ENCODE measurements at places on chromosomes 3 and 15.
A peak's percentile ranks its signal among the peaks of the same experiment; 100 is the strongest.

DNA sequence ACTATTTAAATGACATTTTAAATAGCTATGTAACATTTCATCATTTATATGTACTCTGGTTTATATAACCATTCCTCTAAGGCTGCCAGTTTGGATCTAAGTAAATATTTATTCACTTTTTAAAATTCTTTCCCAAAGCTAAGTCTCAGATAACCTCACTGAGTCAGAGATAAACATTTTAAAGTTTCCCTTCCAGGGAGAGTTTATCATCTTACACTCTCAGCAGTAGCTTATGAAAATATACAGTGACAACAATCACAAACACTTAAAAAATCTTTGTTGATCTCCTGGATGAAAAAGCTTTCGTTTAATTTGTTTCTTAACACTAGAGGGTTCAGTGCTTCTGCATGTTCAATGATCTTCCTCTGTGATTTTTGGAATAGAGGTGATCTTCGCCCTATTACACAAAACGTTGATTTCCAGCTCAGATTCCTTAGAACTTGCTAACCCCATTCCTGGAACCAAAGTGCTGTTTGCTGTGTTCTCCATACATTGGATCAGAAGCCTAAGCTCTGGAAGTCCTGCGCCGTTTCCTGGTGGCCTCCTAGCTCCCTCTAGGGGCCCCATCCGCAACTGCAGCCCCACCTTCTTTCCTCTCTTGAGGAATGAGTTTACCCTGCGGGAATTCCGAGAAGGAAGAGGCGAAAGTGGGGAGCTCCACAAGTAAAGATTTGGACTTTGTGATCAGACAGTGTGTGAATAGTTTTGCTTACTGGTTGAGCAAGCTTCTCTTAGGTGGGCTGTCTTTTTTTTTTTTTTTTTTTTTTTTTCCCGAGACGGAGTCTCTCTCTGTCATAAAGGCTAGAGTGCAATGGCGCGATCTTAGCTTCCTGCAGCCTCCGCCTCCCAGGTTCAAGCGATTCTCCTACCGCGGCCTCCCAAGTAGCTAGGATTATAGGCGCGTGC is 29.3 kb upstream of the SACM1L start:
- DNase-seq, result no peak

- DNase-seq, result peak; percentile 16
Measured at GRCh38 chr3:149621218-149622005, 36.4 kb downstream of the WWTR1 start.

DNA sequence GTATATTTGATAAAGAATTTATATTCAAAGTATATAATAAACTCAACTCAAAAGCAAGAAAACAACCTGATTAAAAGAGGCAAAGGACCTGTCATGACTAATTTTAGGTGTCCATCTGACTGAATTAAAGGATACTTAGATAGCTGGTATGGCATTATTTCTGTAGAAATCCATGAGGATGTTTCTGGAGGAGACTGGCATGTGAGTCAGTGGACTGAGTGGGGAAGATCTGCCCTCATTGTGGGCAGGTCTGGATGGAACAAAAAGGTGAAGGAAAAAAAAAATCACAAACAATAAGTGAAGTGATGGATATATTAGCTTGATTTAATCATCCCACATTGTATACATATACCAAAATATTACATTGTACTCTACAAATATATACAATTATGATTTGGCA is 16.6 kb downstream of the ANKRD28 start:
- no peak for DNase-seq

- no peak for DNase-seq
Measured at GRCh38 chr3:187041362-187042307, 97.7 kb downstream of the RPL39L start.

DNA sequence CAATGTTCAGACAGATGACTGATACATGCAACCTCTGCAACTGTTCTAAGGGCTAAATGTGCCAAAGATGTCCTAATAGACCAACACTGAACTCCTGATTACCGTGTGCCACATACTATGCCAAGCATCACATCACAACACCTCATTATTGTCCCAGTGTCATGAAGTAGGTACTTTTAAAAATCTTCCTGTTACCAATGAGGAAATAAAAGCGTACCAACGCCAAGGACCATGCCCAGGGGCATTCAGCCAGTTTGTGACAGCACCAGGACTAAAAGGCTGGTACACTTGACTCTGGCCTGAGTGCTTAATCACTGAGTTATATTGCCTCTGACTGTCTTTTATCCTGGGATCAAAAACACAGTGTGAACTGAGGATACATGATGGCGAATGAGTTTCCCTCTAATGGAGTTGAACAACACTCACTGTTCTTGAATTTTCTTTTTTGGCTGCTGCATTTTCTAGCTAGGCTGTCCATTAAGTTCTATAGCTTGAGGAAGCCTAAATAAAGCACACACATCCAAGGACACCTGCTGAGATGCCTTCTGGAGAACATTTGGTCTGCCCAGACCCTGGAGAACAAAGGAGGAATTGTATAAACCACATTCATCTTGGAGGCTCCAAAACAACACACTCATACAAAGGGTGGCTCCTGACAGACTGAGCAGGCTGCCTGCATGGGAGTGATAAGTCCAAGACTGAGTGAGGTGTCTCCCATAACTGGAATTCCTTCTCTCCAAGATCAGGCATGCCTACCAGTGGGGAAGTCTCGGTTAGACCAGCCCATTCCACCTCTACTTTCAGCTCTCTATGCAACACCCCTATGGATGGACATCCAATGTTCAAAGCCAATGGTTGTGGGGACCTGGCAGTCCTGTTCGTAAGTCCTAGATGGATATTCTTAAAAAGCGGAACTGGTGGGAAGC is 126.7 kb upstream of the PRICKLE2 start:
- no peak for DNase-seq

DNA sequence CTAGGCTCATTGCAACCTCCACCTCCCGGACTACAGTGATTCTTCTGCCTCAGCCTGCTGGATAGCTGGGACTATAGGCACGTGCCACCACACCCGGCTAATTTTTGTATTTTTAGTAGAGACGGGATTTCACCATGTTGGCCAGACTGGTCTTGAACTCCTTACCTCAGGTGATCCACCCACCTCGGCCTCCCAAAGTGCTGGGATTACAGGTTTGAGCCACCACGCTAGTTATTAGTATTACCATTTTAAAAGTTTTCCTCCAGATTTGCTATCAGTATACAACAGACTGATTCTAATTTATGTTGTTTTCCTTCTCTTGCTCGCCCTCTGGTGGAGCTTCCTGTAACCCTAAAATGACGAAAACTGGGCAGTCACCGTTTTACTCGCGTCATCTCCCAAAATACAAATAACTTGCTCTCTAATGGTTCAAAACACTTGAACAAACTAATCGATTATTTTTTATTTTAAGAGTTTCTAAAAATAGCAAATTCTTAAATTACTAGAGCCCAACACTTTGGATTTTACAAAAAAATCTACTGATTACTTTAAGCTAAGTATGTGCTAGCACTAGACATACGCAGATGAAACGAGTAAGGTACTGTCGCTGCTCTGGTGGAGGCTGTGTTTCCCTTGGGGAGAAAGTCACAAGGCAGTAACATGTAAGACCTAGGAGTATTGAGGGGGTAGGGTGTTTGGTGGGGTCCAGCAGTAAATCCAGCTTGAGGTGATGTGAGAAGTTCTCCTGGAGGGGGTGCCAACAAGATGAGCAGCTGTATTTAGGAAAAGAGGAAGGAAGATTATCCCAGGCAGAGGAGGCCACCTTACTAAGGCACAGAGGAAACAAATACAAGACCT is 203.3 kb downstream of the MBNL1 start:
- peak; percentile 47 for DNase-seq

DNA sequence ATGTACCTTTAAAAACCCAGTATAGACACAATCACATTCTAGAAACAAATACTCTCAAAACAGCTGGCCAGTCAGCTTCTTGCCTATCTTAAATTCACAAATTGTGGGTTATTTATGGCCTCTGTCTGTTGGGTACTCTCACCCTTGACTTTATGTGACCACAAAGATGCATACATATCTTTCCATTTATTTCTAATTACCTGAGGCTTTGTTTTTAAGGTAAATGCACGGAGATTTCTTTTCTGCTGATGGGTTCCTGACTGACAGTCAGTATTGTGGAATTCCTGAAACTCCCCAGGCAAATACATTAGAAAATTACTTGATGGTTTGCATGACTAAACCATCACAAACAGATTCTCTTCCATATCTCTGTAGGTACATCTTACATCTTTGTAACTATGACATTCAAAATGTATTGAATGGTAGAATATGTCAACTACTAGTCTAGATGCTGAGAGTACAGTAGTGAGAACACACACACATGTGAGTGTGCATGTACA is 107.7 kb downstream of the EDEM1 start:
- DNase-seq, result no peak

- no peak for DNase-seq
Measured at GRCh38 chr3:179829401-179829800, 176.6 kb downstream of the USP13 start.

GRCh38 chr3:141050576-141051442 is at the start of gene SPSB4:
SPSB4 (plus strand) TSS chr3:141051347; CDS start chr3:141066105, 14,758 bp downstream.
- no peak for DNase-seq

GRCh38 chr3:128969993-128970739 is 23.7 kb downstream of the CFAP92 start:
- peak; percentile 8 for DNase-seq

DNA sequence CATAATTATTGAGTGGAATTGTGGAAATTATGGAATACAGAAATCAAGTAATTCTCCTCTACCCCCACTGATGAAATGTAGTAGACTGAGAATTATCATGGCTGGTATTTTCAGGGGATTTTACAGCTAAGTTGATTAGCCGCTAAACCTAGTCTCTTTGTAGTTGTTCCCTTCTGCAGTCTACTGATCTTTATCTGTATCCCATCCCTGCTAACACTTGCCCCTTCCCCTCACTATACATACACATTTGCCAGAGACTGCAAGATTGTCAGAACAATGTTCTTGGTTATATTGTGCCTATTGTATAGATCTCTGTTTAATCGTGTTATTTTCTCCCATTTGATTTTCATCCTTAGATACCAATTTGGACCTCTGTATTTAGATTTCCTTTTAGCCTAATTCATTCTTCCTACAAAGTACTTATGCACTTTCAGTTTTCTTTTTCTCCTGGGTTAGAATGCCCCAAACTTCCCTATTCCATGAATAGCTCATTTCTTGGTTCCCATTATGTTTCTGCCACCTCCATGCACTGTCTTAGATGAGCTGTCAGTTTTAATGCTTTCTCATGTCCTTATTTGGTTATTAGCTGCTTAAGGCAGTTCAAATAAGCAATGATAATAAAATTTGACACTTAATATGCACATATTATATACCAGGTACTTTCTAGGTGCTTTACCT is 86.9 kb downstream of the CDIN1 start:
- DNase-seq, result no peak

DNA sequence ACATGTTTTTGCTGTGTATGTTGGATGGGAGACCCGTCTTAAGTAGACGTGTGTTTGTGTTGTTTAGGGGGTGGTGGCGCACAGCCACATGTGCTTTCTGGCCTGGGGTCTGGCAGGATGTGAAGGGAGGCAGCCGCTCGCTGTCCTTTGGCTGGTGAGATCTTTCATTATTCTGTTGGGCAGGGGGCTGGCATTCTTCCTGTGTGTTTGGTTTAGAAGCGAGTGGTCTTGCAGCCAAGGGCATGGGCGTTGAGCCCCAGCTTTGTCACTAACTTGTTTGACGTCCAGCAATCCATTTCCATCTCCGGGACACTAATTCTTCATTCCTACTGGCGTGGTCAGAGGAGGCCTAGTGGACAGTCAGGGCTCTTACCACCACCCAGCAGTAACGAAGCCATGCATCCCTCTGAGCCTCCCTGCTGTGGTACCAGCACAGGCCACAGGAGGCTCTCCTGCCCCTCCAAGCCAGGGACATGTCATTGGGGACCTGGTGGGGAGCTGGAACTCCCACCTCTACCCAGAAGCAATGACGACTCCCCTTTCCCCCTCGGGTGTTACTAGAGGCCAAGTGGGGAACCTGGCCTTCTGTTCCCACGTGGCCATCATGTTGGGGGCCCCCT is 10.7 kb downstream of the THSD4 start:
- no peak for DNase-seq

DNA sequence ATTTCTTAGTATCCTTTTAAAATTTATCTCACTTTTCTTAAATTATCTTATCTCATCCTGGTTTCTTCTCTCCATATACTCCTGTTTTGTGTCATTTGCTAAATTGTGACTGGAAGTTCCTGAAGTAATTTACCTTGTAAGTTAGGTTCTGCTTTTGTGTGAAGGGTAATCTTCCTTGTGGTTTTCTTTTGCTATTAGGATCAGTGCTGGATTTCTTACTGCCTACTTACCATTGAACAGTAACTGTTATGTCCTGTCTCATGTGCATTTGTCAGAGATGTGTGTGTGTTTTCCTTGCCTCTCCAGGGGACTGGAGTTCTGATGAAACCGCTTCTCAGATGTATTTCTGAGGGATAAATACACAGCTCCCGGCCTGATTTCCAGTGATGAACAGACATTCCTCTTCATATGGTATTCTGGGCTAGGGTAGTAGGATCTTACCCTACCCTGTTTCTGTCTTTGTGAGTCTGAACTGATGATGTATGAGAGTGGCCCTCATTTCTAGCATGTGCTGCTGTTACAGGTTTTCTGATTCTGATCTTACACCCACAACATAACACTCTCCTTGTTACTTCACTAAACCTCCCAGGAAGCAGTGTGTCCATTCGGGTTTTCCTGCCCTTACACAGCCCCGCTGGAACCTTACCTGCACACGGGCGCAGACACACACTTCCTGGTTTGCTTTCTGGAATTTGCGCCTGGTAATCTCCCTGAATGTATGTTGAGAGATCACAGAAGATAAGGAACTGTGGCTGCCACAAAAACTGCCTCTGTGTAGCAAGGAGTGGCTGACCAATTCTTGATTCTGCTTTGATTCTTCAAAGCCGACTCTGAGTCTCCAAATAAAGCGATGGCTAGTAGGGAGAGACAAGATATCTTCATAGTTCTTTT is 14.7 kb downstream of the PAK2 start:
- no peak for DNase-seq

DNA sequence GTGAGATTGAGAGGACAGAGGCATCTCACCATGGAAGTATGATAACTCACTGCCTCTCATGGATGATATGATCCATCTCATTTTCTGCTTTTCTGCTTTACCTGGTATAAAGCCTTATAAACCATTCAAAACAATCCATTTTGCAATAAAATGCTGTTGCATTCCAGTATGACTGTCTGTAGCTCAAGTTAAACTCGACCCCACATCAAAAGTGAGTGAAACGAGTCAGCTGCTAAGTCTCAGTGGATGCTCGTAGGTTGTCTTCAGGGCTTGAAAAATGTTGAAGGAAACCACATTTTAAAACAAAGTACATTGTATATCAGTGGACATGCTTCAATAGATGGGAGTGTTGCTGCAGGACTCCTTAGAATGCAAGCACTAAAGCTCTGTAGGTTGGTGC is 839.0 kb downstream of the TUSC7 start:
- DNase-seq, result no peak

All from GM12864 (cell line).